ENCODE measurements at places on chromosomes 7 and 10.

- no peak for DNase-seq
Measured at GRCh38 chr7:1846331-1847065, 176.4 kb downstream of the ELFN1 start.

- DNase-seq, result no peak
Measured at GRCh38 chr7:49308787-49309186, 384.4 kb downstream of the CDC14C start.

GRCh38 chr10:97406064-97406463 lies 4.9 kb upstream of the RRP12 start:
- no peak for DNase-seq

GRCh38 chr7:24982917-24983316 lies 2.9 kb upstream of the OSBPL3 start:
- DNase-seq, result no peak

- no peak for DNase-seq
Measured at GRCh38 chr7:142632271-142633134, 116.8 kb upstream of the PRSS1 start.

DNA sequence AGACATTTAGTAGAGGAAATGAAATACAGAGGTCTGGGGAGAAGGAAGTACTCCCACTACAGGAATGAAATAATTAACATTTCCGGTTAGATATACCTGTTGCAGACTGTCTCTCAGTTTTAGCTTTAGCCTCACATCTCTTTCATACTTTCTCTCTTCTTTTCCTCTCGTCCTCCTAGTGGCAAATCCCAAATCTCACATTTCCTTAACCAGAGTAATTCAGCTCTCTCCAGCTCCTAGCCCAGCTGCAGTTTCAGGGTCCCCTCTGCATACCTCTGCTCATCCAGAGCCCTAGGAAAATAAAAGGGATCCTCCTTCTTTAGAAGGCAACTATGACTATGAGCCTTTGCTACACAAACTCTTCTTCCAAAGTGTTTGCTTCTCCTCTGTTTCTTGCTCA lies 643.2 kb downstream of the PHTF2 start:
- no peak for DNase-seq

DNA sequence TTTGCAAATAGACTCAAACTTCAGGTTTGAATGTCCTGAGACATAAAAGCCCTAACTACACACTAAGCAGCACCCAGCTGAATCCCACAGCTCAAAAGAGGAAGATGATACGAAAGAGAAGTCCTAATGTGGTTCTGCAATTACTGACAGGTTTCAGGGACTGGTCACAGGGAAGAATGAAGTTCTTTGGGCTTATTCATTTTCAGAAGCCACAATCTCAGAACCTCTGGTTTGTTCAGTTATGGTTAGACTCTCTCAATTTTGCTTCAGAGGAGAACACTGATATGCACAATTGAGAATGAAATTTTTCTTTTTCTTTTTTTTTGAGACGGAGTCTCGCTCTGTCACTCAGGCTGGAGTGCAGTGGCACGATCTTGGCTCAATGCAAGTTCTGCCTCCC lies 94.6 kb upstream of the FAM180A start:
- no peak for DNase-seq

- DNase-seq, result no peak
Measured at GRCh38 chr7:30804078-30804661, 33.0 kb downstream of the MINDY4 start.

GRCh38 chr10:24681572-24682088 lies 42.1 kb downstream of the ARHGAP21 start:
- DNase-seq, result no peak

DNA sequence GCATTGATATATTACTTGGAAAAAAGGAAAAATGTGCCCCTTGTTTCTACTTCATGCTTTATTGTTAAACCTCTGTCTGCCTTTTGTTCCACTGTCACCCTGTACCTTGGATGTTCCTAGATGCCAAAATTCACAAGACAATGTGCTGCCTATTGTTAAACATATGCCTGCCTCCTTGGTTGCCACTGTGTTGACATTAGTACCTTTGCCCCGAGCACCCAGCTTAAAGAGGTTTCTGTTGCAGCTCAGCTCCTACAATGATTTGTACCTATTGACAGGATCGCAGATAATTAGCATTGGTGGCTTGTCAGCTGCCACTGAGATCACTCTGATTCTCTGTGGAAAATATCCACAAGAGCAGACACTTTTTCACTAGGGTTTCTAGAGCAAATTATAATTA lies 188.0 kb downstream of the KCND2 start:
- DNase-seq, result no peak

DNA sequence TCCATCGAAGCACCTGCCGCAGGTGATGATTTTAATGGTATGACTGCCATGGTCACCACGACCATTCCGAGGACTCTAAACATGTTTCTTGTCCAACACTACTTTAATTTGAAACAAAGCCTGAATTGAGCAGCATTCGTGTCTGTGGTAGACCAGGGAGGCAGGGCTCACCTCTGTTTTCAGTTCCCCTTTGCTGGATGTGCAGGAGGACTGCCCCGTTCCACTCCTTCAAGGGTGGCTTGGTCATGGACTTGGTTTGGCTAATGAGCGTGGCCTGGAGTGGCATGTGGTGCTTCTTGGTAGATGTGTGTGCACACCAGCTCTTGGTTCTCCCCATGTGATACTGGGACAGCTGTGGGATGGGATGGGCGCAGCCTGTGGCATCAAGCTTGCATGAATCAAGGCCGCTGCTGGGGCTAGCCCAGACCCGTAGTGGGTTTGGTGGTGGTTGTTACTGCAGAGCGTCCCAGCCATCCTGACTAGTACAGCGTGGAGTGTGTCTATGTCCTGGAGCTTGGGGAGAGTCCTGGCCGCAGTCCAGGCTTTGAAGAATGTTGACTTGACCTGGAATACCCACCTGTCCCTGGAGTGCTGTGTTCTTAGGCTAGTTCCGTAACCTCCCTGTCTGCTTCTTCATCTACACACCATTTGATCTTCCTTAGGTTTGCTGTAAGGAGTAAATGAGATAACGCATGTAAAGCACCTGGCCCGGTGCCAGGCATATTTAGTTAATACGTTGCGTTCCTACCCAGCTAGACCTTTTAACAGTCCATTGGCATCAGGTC lies 34.8 kb downstream of the MGMT start:
- DNase-seq, result no peak

- DNase-seq, result no peak
Measured at GRCh38 chr10:71289421-71290130, 29.5 kb upstream of the SLC29A3 start.

DNA sequence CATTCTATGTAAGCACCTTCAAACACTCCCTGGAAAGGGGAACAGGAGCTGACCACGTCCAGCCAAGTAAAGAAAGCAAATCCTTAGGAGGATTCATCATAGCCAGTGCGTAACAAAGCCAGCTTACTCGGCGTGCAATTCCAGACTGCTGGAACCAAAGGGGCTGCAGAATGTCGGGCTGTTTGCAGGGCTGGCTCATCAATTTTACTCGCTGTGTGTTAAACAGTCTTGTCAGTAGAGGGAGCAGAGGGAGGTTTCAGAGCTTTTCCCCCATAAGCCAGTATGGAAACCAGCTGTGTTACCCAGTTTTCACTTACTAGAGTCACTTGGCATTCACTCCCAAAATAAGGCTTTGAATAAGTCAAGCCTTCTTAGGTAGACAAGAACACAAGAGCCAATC lies 127.1 kb downstream of the KMT2E start:
- DNase-seq, result no peak

DNA sequence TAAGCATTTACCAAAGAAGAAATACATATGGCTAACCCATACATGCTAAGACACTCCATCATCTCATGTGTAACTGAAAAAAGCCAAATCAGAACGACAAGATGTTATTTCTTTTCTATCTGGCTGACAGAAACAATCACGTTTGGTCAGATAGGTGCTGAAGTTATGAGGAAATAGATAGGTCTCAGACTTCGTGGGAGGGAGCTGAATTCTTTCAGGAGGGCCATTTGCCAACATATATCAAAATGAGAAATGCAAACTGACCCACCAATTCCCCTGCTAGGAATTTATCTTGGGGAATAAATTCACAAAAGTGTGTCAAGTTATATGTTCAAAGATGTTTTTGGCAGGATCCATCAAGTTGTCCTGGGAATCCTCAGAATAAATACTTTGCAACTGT lies 32.6 kb downstream of the SH3PXD2A start:
- no peak for DNase-seq

GRCh38 chr10:120593693-120594092 lies 136.7 kb downstream of the PLPP4 start:
- no peak for DNase-seq

GRCh38 chr7:146028251-146028750 lies 88.3 kb upstream of the CNTNAP2 start:
- DNase-seq, result no peak

- no peak for DNase-seq
Measured at GRCh38 chr7:112162142-112162766, 43.9 kb downstream of the DOCK4 start.

Measured in lower leg skin (tissue), 4 donors.